ENCODE measurements at places on chromosomes 5 and 9.
A peak's percentile ranks its signal among the peaks of the same experiment; 100 is the strongest.

DNA sequence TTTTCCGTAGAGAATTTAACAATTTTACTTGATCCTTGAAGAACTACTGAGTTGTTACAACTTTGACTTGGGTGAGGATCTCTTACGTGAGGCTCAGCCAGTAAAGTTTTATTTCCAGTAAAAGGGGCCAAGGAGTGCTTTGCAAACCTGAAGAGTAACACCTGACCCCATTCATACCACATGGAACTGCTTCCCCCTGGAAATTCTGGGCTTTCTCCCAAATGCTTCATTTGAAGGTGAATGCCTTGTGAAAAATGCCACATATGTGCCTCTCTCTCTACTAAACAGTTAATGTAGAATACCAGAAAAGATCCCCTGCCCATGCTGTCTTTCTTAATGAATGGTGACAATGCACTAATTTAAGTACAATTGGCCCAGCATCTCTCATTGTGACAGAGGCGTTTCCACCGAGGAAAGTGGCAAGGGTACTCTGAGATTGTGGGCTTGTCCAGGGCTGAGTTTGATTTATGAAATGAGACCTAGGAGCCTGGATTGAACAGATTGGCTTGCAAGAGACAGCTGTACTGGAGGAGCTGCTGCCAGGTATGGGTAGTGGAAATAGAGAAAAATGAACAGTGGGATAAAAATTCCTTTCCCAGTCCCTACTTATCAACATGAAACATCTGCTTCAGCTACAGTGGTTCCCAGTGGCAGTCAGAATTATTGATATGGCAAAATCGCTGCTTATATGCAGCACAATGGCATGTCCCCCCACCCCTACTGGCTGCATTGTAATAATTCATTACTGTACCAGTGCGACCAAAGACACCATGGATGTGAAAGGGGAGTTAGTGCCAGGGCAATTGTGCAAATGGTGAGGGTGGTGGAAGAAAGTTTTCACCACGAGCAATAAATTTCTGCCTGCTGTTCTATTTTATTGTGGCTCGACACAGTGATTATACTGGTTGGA lies 843.7 kb upstream of the WWC1 start:
- DNase-seq: no peak

GRCh38 chr9:71210326-71210725 lies 88.9 kb upstream of the TRPM3 start:
- no peak for DNase-seq

DNA sequence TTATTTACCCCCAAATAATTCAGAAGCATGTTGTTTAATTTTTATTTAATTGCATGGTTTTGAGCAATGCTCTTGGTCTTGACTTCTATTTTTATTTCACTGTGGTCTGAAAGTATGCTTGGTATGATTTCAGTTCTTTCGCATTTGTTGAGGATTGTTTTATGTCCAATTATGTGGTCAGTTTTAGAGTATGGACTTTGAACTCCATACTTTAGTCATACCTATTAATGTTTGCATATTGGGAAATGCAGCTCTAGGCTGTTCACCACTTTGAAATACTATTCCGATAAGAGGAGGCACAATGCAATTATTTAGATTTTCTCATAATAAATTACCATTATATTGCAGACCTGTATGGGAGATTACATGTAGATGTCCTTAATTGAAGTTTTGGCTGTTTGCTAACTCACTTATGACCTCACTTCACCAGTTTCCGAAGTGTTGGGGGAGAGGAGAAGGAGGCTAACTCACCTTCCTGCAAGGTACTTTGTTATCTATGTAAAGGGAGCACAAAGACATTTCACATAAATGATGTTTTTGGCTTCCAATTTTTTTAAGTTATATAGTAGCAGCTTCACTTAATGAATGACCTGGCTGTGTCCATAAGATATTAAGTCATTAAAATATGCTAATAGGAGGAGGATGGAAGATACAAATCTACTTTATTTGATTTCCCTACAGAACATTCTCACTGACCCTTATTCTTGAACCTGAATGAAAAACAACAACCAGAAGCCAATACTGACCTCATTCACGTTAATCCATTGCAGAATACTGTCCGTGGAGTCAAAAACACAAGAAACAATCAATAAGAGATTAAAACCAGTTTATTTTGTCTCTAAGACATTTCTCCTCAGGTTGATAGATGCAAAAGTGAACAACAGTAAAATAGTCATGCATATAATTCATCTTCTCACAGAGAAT lies 970.3 kb upstream of the ARRDC3 start:
- DNase-seq: no peak

- DNase-seq: no peak
Observed at GRCh38 chr5:67010684-67011409, 185.8 kb downstream of the CD180 start.

- DNase-seq: no peak
Observed at GRCh38 chr9:79970146-79970425, 398.3 kb downstream of the TLE4 start.

- DNase-seq: no peak
Observed at GRCh38 chr5:148972974-148973374, 89.9 kb downstream of the SH3TC2 start.

- no peak for DNase-seq
Observed at GRCh38 chr5:100890461-100891008, 12.5 kb downstream of the ST8SIA4 start.

- DNase-seq: peak; percentile 46
Observed at GRCh38 chr5:158770506-158770905, 329.2 kb downstream of the EBF1 start.

GRCh38 chr9:135707252-135708138 lies 5.5 kb downstream of the KCNT1 start:
- no peak for DNase-seq

DNA sequence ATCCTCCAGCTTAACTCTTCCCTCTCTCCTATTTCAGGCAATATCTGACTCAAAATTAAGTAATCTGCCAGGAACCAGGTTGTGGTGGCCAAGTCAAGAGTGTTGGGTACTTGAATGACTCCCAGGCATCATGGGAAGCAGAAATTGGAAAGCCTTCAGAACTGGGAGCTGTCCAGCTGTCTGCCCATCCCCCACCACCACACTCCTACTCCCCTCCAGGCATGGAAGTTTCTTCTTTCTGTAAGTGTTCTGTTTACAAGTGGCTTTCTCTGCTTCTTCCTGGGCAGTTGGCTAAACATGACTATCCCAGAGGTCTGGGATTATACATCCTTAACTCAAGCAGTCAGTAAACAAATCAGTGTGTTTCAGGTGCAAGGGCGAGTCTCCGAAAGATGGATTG lies 14.6 kb upstream of the PBX3 start:
- no peak for DNase-seq

DNA sequence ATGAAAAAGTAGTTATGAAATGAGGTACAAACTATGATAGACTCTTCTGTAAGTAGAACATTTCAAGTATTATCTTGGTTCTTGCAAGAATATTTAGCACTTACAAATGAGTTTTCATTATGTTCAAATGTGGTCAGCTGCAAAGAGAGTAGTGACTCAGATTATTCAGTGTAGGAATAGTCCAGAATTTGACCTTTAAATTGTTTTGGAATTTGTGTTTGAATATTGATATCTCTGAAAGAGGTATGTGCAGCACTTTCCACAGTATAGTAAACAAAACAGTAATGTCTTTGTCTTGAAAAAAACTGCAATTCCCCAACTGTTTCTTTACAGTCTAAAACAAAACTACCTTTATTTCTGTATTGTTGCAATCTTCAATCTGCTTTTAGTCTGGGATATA lies 56.1 kb downstream of the WDR70 start:
- DNase-seq: no peak

DNA sequence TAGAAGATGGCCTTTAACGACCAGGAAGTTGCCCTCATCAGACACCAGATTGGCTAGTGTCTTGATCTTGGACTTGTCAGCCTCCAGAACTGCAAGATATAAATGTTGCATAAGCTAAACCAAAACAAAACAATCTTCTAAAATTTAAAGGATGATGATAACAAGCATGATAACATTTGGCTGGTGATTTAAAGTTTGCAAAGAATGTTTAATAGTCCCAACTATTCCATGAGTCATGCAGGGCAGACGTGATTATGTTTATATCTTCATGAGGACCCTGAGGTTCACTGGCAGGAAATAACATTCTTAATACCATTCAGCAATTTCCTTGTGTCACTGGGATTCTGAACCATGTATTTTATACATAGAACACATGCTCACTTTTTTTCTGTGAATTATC lies 319.8 kb downstream of the HCN1 start:
- DNase-seq: no peak
